Cardiac septum (tissue), 1 donor: ENCODE measurements at places on chromosomes 5 and 9. TPM values are rescaled to one million over a fixed set of nuclear protein-coding genes. Genes with fewer than 3 reads are reported as not detected.

Gene ERP44
- total RNA-seq = 14.8 TPM

- no peak for DNase-seq
Measured at GRCh38 chr5:43215073-43215631, 23.1 kb downstream of the NIM1K start.

GRCh38 chr5:177310757-177311391 lies 824 bp downstream of the MXD3 start:
- DNase-seq = no peak

Gene RCL1
- 8.5 TPM for total RNA-seq

DNA sequence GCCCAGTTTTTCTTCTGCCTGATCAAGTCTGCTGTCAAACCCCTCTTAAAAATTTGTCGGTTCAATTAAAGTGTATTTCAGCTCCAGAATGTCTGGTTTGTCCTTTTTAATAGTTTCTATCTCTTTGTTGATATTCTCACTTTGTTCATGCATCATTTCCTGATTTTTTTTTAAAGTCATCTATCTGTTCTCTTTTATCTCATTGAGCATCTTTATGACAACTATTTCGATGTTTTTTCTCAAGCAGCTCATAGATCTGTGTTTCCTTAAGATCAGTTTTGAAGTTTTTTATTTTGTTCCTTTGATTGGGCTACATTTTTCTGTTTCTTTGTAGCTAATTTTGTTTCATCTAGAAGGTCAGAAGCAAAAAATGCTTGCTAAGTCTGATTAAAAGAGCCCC lies 53.7 kb downstream of the FGD3 start:
- DNase-seq = no peak

DNA sequence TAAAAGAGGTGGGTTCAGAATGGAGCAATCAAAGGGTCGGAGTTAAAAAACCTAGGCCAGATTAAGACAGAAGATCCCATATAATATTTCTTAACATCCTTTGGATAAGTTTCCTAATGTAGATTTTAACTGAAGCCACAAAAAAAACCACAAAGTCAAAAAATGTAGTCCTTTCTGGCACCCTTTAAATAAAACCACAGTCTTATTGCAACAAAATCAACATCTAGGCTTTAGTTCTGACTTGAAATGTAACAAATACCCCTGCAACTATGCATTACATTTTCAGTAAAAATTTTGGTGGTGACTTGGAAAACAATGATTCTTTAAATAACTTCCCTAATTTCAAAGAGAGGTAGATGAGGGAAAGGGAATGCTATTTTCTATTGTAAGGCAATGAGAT lies 109.2 kb downstream of the PSAT1 start:
- DNase-seq = no peak

Gene SPATA31E1
- total RNA-seq = not detected

- DNase-seq = no peak
Measured at GRCh38 chr5:57749396-57749795, 266.8 kb upstream of the ACTBL2 start.

Gene PAEP
- not detected for total RNA-seq

GRCh38 chr5:154612666-154613065 lies 134.6 kb upstream of the HAND1 start:
- no peak for DNase-seq

Gene STPG3
- total RNA-seq = not detected

DNA sequence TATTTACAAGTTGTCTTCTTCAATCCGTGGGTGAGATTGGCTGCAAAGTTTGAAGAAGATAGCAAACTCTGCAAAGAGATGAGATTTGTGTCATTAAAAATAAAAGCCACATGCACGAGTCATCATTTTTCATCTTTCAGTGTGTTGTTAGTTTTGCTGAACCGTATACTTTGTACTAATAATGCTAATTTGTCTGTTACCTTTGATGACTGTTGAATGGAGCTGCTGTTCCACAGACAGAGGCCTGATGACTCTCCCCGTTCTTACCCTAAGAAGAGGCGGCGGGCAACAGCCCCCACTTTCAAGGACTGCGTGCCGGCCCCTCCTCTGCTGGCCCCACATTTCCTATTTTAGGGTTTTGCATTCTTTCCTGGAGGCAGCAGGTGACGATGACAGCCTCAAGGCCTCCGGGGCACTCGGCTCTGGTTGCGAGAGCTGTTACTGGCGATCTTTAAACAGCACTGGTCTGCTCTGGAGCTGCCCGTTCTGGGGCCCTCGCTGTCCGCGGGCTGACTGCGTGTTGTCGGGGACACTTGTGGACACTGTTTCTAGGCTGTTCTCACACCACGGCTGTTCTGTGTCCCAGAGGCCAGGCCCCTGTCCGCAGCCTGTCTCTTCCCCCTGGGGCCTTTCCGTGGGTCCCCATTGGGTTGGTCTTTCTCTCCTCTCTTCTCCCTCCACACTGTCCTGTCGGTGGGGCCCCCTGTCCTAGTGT lies 35.1 kb downstream of the NDUFS6 start:
- DNase-seq = no peak

Gene OTP
- total RNA-seq = not detected

Gene SPOCK1
- 43.4 TPM for total RNA-seq

DNA sequence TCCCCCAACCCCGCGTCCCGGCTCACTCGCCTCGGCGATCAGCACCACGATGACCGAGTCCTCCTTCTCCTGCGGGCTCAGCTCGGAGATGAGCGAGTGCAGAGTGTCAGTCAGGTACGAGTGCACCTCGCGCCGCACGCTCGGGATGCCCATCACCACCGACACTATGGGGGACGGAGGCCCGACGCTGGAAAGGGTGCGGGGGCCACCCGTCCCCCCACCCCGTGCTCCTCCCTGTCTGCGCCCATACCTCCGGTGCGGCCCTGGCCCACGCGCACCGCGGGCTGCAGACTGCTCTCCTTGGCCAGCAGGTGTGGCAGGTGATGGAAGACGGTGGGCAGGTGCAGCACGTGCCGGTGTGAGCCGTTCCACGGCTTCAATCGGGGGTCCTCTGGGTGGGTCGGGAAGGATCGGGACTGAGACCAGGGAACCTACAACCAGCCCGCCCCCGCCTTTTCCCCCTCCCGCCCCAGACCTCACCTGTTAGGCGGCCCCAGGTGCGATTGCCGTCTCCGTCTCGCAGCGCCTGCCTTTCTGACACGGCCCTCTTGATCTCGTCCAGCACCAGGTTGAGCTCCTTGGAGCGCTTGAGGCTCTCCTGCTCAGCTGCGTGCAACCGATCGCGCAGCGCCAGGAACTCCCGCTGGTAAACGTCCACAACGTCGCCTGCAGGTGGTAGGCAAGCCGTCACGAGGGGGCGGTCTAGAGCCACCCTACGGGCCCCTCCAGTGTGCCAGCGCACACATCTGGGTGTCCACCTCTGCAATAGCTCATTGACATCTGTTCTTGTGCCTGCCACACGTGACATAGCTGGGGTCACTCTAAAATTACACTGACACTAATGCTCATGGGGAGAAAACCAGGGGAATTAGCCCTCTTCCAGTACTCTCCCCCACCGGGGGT lies 5.1 kb downstream of the MGAT4B start:
- DNase-seq = peak; percentile 87

Gene HK3
- 4.3 TPM for total RNA-seq

Gene PBX3
- total RNA-seq = 56.2 TPM

DNA sequence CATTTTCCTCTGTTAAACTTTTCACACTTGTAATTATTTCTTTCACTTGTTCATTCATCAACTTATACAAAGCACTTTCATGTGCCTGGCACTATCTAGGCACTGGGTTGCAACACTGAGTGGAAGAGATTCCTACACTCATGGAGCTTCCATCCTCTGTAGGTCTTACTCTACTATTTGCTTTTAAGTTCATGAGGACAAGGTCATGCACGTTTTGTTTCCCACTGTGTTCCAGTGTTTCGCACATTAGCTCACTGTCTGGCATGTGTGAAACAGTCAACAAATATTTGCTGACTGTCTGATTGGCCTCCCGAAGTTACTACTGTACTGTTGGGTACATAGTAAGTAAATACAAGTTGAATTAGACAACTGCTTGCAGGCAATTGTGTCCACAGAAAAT lies 87.9 kb upstream of the IFNK start:
- DNase-seq = no peak

DNA sequence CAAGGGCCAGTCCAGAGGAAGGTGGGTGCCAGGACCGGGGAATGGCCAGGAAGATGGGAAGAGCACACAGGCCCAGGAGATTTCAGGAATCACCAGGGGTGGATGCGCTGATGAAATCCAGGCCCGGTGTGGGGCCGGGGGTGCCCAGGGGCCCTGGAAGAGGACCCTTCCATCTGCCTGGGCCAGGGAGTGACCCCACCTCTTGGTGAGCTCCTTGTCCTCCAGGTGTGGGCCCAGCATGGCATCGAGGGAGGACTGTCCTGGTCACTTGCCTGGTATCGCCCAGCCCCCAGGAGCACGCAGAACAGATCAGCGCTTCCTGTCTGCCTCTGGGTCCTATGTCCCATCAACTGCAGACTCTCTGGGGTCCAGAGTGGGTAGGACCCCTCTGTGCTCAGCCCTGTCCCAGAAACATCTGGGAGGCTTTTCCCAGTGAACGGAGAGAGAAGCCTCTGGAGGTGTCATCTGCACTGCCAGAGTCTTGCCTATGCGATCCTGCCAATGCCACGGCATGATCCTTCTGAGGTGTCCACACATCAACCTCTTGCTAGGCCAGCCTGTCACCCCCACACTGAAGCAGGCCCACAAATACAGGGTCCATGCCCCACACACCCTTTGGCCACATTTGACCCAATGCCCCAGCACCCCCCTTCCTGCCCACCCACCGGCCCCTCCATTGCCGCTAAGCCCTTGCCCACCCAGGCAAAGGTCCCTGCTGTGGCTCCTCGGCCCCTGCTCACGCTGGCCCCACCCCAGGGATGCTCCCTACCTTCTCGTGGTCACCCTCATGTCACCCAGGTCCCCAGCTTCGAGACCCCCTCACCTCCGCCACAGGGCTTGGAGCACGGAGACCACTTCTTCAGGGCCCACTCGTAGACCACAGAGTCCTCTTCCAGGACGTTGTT lies 67.2 kb downstream of the ZNF354C start:
- peak; percentile 71 for DNase-seq
